Left colon (tissue), 2 donors: ENCODE measurements at places on chromosomes 4 and X.

GRCh38 chr4:133711817-133712216, 489.8 kb downstream of the PABPC4L start:
- DNase-seq: no peak

DNA sequence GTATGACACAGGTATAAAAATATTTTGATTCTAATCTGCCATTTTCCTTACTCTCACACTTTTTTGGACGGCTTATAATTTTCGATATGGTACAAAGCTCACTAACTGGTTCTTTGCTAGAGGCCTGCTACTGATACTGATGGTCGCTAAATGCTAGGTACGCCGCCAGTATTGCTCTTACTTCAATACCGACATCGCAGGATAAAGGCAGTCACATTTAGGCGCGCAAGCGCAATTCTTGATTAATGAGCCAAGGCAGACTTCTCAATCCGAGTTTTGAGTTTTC, 557 bp upstream of the USP38 start:
- DNase-seq: no peak

- DNase-seq: no peak
Measured at GRCh38 chrX:42027367-42028000, 104.1 kb upstream of the CASK start.

DNA sequence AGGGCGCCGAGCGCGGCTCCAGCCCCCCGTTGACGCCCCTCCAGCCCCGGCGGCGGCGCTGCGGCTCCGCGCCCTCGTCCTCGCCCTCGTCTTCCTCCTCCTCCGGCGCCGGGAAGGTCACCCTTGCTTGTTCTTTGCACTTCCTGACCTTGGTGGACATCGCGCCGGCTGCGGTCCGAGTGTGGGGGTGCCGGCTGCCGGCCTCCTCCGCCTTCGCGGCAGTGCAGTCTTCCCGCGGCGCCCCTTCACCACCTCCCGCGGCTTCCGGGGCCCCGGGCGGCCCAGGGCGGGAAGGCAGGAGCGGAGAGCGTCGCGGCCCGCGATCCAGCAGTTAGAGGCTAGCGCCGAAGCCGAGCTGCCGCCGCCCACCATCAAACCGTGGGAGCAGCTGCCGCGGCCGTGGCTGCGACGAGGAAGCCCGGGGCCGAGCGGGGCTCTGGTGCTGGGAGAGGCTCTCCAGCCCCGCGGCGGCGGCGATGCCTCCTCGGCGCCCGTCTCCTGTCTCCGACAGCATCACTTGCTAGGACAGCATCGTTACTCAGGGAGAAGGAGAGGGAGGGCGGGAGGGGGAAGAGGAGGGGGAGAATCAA, at the start of gene TRPC3:
Gene TRPC3, minus strand, starts transcription at position 540 of the 590 bp plus-strand sequence. Its CDS starts 380 bp downstream, at position 160.
- no peak for DNase-seq

DNA sequence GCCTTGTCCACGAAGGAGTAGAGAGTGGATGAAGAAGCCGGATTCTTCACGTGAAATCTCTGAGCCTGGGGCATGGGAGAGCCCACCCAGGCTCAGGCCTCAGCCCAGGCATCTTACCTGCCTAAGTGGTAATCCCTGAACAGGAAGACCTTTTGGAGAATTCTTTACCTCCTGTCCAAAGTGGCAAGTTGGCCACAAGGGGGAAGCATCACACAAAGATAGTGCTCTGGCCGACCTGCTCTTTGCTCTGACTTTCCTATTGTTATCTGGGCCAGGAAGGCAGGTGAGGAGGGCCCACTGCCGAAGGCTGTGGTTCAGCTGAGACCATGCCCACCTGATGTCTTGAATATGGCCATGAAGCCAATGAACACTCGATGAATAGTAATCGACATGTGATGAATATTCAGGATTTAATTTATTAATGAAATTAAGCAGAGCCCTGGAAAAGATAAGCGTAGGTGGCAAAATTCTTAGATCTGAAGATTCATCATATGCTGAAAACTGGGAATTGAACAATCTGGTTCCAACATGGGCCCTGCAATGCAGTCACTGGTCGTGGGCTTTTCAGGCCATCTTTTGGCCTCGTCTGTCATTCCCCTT, 93.8 kb downstream of the PDGFRA start:
- DNase-seq: peak; percentile 30

DNA sequence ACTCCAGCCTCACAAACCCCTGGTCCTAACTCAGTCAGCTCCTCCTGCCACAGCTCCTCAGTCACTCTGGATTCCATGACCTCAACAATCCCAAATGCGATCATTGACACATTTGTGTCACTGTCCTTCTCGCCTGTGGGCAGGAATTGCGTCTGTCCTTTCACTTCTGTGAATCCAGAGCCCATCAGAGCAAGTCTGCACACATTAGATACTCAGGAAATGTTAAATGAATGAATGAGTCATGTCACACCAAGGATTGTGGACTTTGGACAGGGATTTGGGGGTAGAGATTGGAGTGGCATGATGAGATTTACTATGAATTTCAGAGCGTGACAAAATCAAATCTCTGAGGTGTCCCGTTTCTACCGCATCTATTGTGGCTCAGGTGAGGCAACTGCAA, 11.8 kb upstream of the CLDN24 start:
- no peak for DNase-seq

- DNase-seq: no peak
Measured at GRCh38 chrX:10622197-10622596, 1.8 kb upstream of the MID1 start.

GRCh38 chrX:129695937-129696336, 41.2 kb upstream of the APLN start:
- no peak for DNase-seq

GRCh38 chrX:49999087-49999486, 76.7 kb downstream of the CLCN5 start:
- DNase-seq: no peak

DNA sequence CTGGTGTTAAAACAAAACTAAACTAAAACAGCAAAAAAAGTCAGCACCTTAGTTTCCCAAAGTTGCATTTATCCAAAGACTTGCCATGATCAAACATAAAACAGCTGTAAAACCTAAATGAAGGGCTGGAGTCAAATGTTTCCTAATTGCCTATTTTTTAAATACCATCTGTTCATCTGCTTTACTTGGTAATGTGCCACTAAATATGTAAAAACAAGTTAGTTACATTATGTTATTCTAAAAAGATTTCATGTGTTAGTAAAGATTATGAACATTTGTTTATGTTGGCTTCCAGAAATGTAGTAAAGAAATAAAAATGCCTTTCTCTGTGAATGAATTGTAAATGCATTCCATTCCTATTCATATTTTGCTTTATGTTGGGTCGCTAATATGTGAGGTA, 977.8 kb downstream of the FSTL5 start:
- no peak for DNase-seq

- no peak for DNase-seq
Measured at GRCh38 chr4:123017636-123018395, 95.4 kb upstream of the NUDT6 start.

- no peak for DNase-seq
Measured at GRCh38 chr4:42786350-42787078, 106.0 kb upstream of the GRXCR1 start.

- DNase-seq: peak; percentile 42
Measured at GRCh38 chr4:152643153-152644035, 36.4 kb downstream of the TMEM154 start.

DNA sequence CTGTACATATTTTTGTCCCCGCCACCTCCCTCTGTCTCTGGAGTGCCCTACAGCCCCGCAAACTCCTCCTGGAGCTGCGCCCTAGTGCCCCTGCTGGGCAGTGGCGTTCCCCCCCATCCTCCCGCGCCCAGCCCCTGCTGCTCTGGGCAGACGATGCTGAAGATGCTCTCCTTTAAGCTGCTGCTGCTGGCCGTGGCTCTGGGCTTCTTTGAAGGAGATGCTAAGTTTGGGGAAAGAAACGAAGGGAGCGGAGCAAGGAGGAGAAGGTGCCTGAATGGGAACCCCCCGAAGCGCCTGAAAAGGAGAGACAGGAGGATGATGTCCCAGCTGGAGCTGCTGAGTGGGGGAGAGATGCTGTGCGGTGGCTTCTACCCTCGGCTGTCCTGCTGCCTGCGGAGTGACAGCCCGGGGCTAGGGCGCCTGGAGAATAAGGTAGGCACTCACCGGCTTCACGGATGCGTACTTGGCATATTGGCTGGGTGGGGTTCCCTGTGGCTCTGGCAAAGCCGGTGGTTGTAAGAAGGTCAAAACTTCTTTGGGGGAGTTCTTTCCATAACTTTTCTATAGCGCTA, 653 bp downstream of the HHIP start:
- no peak for DNase-seq

DNA sequence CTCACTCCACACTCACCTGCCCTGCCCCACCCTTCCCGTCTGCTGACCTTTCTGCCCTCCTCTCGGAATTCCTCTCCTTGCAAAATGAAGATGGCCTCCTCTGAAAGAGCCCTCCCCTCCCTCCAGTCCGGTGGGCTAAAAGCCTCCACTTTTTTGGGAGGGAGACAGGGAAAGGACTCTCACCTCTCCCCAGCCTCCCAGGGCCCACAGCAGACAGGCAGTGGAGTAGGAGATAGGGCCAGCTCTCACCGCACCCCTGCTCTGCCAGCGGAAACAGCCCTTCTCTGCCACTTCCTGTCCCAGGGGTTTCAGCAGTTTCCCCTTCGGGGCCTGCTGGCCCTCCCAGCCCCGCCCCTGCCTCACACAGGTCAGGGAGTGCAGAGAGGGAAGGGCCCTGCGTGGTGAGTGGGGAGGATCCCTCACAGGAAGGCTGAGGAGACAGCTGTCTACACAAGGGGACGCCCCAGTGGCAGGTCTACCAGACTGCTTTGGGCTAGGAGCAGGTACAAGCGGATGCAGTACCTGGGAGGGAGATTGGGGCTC, 18.2 kb downstream of the ELF4 start:
- peak; percentile 85 for DNase-seq
